ENCODE measurements at places on chromosomes 11 and 22.

GRCh38 chr22:24180316-24181087, 785 bp upstream of the SUSD2 start:
- no peak for DNase-seq

DNA sequence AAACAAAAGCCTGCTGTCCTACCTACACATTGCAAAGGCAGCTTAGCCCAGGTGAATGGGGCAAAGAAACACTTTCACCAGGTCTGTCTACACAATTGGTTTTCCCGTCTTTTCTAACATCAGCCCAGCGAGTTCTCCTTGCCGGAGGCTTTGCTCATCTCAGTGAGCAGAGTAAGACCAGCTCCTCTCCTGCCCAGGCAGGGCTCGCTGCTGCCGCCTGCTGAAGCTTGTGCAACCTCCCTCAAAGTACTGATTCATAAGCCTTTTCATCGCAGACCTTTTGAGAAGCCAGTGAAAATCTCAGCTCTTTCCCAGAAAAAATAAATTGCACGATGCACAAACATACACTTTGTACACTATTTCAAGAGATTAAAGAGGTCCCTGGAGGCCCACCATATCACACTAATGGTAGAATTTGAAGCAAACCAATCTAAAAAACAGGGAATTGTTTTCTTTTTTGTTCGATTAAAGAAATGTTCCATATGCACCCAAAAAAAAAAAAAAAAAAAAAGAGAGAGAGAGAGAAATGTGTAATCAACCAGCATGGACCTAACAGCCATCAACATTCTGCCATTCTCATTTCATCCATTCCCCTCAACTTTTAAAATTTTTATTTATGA, 328.1 kb upstream of the MPPED2 start:
- DNase-seq: no peak

DNA sequence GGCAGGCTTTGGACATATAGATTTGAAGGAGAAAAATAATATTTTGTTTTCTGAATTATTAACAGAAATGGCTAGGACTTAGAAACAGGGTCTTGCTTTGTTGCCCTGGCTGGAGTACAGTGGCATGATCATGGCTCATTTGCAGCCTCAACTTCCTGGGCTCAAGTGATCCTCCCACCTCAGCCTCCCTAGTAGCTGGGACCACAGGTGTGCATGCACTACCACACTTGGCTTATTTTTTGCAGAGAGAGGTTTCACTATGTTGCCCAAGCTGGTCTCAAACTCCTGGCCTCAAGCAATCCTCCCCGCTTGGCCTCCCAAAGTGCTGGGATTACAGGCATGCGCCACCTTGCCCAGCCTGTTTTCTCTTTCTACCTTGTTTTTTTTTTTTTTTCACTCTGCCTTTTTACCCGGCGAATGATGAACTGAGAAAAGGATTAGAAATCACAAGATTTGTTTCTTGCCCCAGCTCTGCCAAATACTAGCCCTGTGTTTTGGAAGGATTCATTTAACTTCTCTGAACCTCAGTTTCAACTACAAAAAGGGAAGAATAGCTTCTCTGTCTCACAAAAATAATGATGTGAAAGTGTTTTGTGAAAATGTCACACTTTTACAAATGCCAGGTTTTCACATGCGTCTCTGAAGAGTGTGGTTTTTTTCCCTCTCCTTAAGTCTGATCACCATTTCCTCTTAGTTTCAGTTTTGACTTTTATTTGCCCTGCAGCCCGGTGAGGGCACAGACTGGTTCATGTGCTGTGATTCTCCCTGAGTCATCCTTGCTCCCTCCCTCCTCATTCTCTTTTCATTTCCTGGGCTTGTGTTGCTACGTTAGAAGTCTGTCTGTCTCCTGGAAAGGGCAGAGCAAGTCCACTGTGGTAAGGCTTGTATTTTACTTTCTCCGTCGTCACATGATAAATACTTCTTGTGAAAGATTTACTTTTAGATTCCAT, 67.7 kb downstream of the BCL2L13 start:
- peak; percentile 92 for DNase-seq

DNA sequence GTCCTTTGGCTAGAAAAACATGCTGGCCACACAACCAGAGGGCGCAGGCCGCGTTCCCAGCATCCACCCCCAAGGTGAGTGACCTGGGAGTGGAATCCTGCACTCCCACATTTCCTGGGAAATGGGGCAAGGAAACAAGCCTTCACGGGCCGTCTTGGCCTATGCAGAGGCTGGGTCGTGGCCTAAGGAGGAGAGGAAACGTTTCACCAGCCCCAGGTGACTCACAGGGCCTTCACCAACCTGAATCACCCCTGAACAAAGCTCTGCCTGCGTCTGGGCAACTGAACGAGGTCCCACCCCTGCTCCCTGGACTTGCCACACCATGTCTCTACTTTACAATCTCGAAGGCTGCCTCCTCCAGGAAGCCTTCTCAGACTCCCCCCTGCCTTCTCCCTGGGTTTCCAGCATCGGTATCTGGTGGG, 13.2 kb downstream of the MYH9 start:
- DNase-seq: peak; percentile 75

All from HCEC 1CT (cell line).